ENCODE measurements at places on chromosomes 1 and 21. TPM values are rescaled to one million over a fixed set of nuclear protein-coding genes. Genes with fewer than 3 reads are reported as not detected.
A peak's percentile ranks its signal among the peaks of the same experiment; 100 is the strongest.

GRCh38 chr1:241533326-241534115 lies 1.3 kb downstream of the KMO start:
- no peaks in the 10 kb centered on the region for H3K4me1 ChIP-seq
- H3K27me3 ChIP-seq: peaks cover 3% of the 10 kb centered on the region
- H3K4me3 ChIP-seq: no peak overlapping the region
- no peak for DNase-seq

DNA sequence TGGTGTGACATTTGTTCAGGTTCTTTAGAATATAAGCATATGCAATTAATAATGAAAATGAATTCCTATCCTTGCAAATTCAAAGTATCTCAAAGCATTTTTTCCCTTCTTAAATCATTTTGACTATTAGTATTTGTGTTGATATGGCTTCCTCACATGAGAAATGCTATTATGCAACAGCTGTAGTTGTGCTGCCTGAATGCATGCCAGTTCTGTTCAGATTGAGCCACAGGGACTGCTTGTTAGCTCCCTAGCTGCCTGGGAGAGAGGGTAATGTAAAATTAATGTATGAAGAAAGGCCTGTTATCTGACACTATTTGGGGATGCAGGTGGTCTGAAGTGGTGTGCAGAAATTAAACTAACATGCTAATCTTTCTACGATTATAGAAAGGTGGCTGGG lies 45.5 kb downstream of the CACHD1 start:
- no peaks in the 10 kb centered on the region for H3K27me3 ChIP-seq
- H3K4me1 ChIP-seq: peaks cover 25% of the 10 kb centered on the region
- H3K27ac ChIP-seq: no peak overlapping the region
- peak; percentile 65 for DNase-seq
- H3K36me3 ChIP-seq: no peaks in the 10 kb centered on the region

DNA sequence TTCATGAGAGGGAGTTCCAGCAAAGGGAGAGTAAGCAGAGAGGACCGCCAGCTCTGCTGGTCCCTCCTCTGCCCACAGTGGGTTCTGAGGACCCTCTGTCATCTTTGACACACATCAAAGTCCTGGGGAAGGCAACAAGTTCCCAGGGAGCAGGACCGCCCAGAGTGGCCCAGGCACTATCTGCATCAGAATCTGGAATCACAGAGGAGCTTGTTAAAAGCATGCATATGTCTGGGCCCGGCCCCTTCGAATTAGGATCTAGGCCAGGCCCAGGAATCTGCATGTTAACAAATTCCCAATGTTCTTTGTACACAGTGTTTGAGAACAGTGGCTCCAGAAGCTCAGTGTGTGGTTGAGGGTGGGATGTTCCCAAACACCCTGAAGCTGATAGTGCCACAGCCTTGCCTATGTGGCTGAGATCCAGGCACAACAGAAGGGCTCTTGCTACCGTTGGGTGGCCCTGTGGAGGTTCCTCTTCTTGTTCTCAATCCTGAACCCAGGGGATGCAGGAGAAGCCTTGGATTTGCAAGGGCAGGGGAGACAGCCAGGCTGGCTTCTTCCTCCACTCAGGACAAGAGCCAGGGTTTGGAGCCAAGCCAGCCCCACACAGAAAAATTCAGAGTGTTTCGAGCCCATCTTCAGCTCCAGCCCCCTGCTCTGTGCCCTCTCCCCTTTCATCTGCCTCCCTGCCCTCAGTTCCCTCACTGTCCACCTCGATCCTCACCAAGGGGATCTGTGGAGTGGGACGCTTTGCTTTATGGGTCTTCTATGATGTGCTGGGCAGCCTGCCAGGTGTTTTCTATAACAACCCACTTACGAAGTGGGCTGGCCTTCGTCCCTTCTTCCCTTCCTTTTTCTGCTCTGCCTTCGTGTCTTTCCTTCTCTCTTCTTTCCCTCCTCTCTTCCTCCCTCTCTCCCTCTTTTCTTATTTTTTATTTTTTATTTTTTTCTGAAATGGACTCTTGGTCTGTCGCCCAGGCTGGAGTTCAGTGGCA lies 129.0 kb upstream of the TMPRSS2 start:
- H3K36me3 ChIP-seq: no peaks in the 10 kb centered on the region
- no peaks in the 10 kb centered on the region for H3K27me3 ChIP-seq
- no peak overlapping the region for H3K27ac ChIP-seq
- no peak for DNase-seq

- no peaks in the 10 kb centered on the region for H3K27me3 ChIP-seq
- H3K4me3 ChIP-seq: peak overlapping the region; percentile 17
- H3K4me1 ChIP-seq: peaks cover 6% of the 10 kb centered on the region
- DNase-seq: no peak
Observed at GRCh38 chr1:9179463-9180110, 50.7 kb upstream of the GPR157 start.

The PBX1 gene
- total RNA-seq: 39.8 TPM

DNA sequence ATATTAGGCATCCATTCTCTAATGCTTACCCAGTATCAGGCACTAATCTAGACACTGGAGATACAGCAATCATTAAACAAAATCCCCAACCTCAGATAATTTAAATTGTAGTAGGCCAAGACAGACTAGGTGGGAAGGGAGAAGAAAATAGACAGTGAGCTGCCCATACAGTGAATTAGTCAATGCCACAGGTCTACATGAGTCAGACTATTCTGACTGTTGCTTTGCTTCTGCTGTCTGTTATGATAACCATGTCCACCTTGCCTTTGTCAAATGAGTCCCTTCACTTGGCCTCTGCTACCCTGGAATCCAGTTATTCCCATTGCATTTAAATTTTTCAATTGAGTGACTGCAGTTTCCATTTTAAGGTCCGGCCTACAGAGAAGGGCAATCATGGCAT lies 59.5 kb downstream of the PIK3R3 start:
- no peaks in the 10 kb centered on the region for H3K27me3 ChIP-seq
- H3K27ac ChIP-seq: no peak overlapping the region
- no peaks in the 10 kb centered on the region for H3K4me1 ChIP-seq
- DNase-seq: no peak
- H3K4me3 ChIP-seq: no peak overlapping the region

The LCA5L gene
- total RNA-seq: 0.66 TPM

DNA sequence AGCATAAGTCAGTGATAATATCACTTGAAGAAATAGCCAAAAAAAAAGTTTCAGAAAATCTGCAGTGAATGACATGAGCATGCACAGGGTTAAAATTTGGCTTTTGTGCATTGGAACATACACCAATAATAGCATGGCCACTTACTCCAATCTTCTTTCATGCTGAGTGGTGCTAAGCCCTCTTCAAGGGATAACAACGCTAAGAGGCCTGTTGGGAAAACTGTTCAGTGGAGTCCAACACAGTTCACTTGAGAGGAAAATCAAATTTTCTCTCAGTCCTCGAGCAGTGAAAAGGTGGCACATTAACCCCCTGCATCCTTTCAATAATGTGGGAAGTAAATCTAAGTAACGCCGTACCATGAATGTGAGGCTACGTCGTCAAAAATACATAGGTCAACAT lies 264.7 kb downstream of the SPATA17 start:
- H3K4me1 ChIP-seq: no peaks in the 10 kb centered on the region
- H3K27ac ChIP-seq: no peak overlapping the region

The TCHH gene
- not detected for total RNA-seq

DNA sequence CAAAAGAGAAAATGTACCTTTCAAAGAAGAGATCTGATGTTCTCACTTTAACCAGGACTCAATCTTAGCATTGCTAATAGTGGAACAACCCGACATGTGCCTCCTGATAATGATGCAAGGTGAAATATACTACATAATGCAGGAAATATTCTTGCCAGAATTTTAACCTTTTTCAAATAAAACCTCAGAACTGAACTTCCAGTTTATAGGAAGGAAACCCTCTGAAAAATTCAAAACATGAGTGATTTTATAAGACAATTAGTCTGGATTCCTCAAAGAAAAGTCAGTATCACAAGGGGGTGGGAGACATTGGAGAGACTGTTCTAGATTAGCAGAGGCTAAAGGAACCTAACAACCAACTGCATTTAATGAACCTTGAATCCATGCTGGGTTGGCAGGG lies 18.1 kb downstream of the AHCYL1 start:
- no peak overlapping the region for H3K4me3 ChIP-seq
- no peak overlapping the region for H3K27ac ChIP-seq
- DNase-seq: no peak
- H3K4me1 ChIP-seq: peaks cover 22% of the 10 kb centered on the region

- no peaks in the 10 kb centered on the region for H3K36me3 ChIP-seq
- no peaks in the 10 kb centered on the region for H3K27me3 ChIP-seq
- no peak overlapping the region for H3K4me3 ChIP-seq
Observed at GRCh38 chr1:90274376-90274775, 279.5 kb downstream of the ZNF326 start.

- no peak for DNase-seq
- no peak overlapping the region for H3K4me3 ChIP-seq
- H3K4me1 ChIP-seq: no peaks in the 10 kb centered on the region
- H3K27ac ChIP-seq: no peak overlapping the region
Observed at GRCh38 chr1:12505231-12505630, 112.8 kb downstream of the DHRS3 start.

The FALEC gene
- total RNA-seq: 1.0 TPM

DNA sequence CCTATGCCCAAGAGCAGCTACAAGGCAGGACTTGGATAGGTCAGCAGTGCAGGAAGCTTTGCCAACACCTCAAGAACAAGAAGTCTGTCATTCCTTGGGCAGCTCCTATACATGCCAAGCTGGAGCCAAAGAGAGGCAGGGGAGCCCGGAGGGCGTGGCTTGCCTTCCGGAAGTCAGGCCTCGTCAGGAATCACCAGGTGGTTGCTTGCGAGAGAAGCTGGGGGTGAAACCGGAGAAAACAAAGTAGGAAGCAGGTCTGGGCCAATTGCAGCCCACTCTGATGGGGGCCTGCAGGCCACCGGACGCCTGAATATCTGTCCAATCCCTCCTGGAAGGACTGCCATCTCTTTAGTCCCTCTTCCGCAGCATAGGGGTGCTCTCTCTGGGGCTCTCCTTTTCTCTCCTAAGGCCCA lies 794 bp upstream of the FAM76A start:
- peak overlapping the region; percentile 50 for H3K4me3 ChIP-seq
- H3K36me3 ChIP-seq: no peaks in the 10 kb centered on the region
- no peaks in the 10 kb centered on the region for H3K27me3 ChIP-seq
- H3K27ac ChIP-seq: peak overlapping the region; percentile 94
- H3K4me1 ChIP-seq: peaks cover 7% of the 10 kb centered on the region
- DNase-seq: peak; percentile 13

DNA sequence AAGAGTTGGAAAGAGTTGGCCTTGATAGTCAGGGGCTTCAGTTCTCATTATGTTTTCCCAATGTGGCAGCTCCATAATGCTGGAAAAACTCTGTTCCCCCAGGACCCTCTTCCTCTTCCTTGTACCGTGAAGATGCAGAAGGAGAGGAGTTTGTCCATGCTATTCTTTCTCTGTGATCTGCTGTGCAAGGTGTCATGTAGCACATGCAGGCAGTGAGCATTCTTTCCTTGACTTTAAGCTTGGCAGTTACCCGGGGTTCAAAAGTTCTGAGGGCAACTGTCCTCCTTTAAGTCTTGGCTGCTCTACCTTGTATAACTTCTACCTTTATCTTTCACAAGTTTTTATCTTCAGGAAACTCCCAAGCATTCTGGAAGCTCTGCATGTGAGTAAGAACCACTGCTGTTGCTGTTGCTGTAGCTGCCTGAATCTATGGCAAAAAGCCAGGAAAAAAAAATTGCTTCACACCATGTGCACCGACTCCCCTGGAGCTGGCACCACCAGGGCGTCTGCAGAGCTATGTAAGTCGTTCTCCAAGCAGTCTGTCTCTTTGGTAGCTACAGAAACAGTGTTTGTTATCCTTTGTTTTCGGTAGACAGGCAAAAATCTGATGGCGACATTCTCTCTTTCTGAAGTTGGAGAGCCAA lies 42.7 kb upstream of the SLC16A1 start:
- no peak overlapping the region for H3K4me3 ChIP-seq
- H3K36me3 ChIP-seq: peaks cover 2% of the 10 kb centered on the region
- no peaks in the 10 kb centered on the region for H3K4me1 ChIP-seq
- no peak overlapping the region for H3K27ac ChIP-seq
- DNase-seq: peak; percentile 82

The B3GALT5 gene
- total RNA-seq: under 0.01 TPM

DNA sequence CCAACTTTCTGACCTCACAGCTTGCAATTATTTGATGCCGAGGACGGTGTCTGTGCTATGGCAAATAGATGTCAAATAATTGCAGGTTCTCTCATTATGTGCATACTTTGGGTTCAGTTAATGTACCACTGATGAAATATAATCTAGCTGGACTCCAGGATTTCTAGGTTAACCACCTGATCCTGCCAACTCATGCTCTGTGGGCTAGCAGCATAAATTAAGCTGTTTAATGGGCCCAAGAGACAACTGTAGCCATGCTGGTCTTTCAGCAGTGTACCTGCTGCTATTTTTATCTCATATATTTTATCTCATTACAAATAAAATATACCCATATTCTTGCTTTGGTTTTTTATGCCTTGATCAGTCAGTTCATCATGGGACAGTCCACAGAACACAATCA lies 43.3 kb upstream of the HP1BP3 start:
- peaks cover 2% of the 10 kb centered on the region for H3K4me1 ChIP-seq
- H3K4me3 ChIP-seq: no peak overlapping the region
- H3K27me3 ChIP-seq: no peaks in the 10 kb centered on the region
- no peak overlapping the region for H3K27ac ChIP-seq
- no peak for DNase-seq

The SPATA45 gene
- total RNA-seq: 0.51 TPM

GRCh38 chr1:185438936-185439335 lies 121.9 kb upstream of the IVNS1ABP start:
- no peaks in the 10 kb centered on the region for H3K27me3 ChIP-seq
- no peak overlapping the region for H3K4me3 ChIP-seq
- peak; percentile 13 for DNase-seq
- H3K36me3 ChIP-seq: no peaks in the 10 kb centered on the region
- H3K4me1 ChIP-seq: no peaks in the 10 kb centered on the region

The HMCN1 gene
- 12.3 TPM for total RNA-seq

DNA sequence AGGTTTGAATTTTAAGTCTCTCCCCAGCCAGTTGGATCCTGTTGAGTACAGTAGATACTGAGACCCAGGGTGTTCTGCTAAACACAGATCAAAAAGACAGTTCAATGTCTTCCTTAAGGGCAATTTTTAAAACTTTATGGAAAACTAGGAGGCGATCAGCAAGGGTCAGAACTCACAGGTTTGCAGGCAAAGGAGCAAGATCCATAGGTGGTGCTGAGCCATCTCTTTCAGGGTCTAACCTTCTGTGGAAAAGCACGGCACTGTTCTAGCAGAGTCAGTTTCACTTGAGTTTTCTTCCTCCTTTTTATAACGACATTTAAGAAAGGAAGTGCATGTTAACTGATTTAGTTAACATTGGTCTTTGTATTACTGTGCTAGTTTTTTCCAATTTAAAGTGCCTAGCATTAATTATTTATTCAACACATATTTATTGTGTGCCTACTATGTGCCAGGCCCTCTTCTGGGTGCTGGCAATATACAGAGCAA lies at the start of gene CD84:
Gene CD84 (minus strand): TSS at position 281 of the 486 bp plus-strand sequence. CDS start 59 bp downstream, at position 222.
- H3K4me1 ChIP-seq: no peaks in the 10 kb centered on the region
- no peak within 1 kb of the TSS for H3K27ac ChIP-seq
- no peaks in the 10 kb centered on the region for H3K36me3 ChIP-seq
- H3K27me3 ChIP-seq: no peaks in the 10 kb centered on the region
- no peak for DNase-seq
- no peak within 1 kb of the TSS for H3K4me3 ChIP-seq

GRCh38 chr1:59500950-59501742 lies 204.3 kb downstream of the FGGY start:
- no peak overlapping the region for H3K4me3 ChIP-seq
- no peaks in the 10 kb centered on the region for H3K4me1 ChIP-seq
- no peaks in the 10 kb centered on the region for H3K27me3 ChIP-seq
- DNase-seq: no peak
- H3K27ac ChIP-seq: no peak overlapping the region
- no peaks in the 10 kb centered on the region for H3K36me3 ChIP-seq

- DNase-seq: no peak
- H3K4me1 ChIP-seq: no peaks in the 10 kb centered on the region
- no peaks in the 10 kb centered on the region for H3K27me3 ChIP-seq
- peaks cover 2% of the 10 kb centered on the region for H3K36me3 ChIP-seq
Observed at GRCh38 chr1:167993720-167994119, 56.8 kb upstream of the MPC2 start.

The RGS4 gene
- total RNA-seq: 36.5 TPM

The ZRANB2 gene
- 27.2 TPM for total RNA-seq

The DMBX1 gene
- total RNA-seq: not detected

Measured in fibroblast of lung (primary cell).